PC-9 (cell line): ENCODE measurements at places on chromosomes 1 and 21.

GRCh38 chr1:53104289-53104913 is 38.0 kb downstream of the SLC1A7 start:
- no peak for DNase-seq

DNA sequence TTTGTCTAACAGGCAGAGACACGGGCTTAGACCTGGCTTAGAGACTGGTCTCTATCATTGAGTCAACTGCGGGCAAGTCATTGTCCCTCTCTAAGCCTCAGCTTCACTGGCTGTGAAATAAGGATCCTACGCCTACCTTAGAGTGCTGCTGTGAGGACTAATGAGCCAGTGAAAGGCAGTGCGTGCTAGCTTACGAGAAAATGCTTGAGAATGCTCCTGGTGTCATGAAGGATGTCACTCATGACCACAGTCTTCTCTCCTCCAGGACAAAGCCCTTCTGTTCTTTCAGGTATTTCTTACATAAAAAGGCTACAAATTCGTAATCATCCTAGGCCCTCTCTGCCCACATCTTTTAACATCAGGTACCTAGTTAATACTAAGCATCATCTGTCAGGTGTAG is 16.5 kb upstream of the A3GALT2 start:
- no peak for DNase-seq

DNA sequence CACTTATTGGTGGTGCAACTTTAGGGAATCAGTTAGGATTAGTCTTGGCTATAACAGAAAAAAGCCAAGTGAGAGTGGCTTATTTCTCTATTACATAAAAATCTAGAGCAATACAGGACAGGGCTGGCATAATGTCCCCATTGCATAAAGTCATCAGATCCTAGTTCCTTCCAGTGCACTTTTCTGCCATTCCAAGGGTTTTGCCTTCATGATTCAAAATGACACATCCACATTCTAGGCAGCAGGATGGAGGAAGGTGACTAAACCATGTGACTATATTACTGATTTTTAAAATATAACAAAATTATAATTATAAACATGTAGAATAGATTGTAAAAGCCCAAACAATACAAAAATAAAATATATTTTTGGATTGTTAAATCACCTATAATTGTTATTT is 18.8 kb downstream of the JUN start:
- no peak for DNase-seq

- peak; percentile 47 for DNase-seq
These were observed 57.2 kb downstream of the LAMC1 start for GRCh38 chr1:183080406-183080805.

DNA sequence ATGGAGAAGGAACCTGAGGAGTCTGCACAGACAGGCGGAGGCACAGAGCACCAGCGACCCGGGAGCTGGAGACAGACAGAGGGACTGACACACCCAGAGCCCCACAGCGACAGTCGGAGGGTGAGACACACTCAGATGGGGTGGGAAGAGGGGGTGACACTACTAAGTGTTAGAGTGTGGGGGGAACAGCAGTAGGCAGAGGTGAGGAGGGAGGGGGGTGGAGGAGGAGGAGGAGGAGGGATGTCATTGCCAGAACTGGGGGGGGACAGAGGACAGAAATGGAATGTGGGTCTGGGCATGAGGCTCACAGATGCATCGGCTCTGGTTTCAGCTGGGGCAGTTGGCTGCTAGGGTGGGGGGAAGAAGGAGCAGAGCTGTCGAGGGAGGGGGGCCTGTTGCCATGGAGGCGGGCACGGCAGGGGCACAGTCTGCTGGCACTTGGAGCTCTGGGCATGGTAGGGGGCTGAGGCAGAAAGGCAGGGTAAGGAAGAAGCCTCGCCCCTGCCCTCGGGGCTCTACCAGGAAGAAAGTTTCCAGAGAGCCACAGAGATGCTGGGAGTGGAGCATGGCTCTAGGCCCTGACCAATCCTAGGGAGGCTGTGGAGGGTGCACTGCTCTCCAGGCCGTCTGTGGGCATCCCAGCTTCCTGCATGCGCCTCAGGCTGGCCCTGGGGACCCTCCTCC is 37.3 kb downstream of the AHDC1 start:
- DNase-seq: no peak

DNA sequence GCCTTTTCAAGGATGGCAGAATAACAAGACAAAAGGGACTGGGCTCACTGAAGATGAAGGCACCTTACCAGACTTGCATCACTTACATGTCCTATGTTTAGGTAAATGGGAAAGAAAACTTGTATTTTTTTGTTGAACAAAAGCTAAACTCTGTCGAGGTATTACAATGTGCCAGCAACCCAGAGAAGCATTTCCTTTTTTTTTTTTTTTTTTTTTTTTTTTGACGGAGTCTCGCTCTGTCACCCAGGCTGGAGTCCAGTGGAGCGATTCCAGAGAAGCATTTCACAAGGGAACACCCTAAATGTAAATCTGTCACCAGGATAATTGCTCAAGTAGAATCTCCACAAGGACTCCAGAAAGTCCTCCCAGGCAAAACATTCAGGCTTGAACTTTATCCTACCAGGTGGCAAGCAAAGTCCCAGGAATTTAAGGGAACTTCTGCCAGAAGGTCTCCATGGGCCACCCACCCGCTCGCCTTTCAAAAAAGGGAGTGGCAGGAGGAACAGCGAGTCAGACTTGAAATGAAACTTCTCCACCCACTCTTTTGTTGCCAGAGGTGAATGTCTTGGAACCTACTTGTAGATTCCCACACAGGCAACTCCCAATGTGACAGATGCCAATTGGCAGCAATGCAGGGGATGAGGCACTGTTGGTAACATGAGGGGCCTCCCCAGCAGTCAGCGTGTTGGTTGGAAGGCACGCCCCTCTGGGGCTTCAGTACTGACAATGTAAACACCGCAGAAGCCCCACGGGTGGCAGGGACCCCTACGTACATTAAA is 125.0 kb downstream of the TIAM1 start:
- peak; percentile 89 for DNase-seq
